NCI-H1105 treated with DMSO at 0.1 percent for 48 hours (cell line): ENCODE measurements at places on chromosomes 7 and 10.

DNA sequence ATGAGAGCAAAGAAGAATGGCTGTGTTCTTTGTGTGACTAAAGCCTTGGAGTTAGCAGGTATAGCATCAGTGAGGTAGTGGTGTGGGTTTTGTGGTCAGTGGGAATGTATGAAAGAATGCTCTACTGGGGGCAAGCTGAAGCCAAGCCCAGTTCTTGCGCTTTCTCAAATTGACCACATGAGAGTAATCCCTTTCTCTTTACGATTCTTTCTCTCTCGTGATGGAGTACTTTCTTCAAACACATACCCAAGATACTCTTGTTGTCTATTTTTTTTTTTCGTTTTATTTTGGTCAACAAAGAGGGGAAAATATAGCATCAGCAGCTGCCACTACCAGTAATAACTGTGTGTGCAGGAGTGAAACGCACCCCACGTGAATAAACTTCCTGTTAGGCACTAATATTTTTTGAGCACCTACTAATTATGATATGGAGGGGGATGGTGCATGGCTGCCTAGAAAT, 8.4 kb upstream of the PANK1 start:
- no peak for DNase-seq

DNA sequence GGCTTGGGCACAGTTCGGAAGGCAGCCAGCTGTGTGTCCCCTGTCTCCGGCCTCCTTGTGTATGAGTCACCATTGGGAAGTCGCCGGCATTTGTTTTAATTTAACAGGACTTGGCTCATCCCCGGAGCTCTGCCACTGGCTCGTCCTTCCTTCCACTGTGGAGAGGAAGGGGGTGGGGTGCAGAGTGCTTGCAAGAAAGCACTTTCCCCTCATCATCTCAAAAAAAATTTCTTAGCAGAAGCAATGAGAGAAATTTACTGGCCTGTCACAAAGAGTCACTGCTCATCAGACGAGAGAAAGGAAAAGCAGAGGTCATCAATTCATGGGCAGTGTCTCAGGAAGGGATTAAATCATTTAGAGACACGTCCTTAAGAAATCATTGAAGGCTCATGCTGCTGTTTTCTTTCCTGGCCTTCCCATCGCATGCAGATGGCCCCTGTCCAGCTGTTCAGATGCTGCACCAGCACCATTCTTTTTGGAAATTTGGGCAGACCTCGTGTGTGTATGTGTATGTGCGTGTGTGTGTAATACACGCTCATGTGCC, 93.3 kb downstream of the BMS1 start:
- no peak for DNase-seq

GRCh38 chr10:112716924-112717413, 233.1 kb upstream of the TCF7L2 start:
- DNase-seq = no peak

- DNase-seq = no peak
Observed at GRCh38 chr10:117900280-117900679, 146.5 kb downstream of the RAB11FIP2 start.

- DNase-seq = no peak
Observed at GRCh38 chr10:130493446-130494145, 357.4 kb downstream of the GLRX3 start.

- no peak for DNase-seq
Observed at GRCh38 chr7:155587486-155587885, 41.1 kb upstream of the CNPY1 start.

DNA sequence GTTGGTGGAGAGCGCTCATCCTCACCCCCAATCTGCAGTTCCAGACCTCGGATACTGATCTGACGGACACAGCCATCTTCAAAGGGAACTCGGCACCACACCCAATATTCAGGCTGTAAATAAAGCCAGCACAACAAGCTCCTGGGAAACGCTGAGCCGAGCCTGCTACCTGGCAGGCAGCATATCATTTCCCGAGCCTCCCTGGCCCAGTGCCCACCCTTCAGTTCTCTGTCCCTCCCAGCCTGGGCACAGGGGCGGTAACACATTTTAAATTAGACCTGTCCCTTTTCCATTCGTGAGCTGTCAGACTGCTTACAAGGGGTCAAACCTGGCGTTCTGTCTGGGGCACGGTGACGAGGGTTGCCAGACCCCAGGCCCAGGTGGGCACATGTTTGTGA, 250.5 kb downstream of the ARHGAP12 start:
- DNase-seq = no peak
